ENCODE measurements at places on chromosomes 5 and 9.

DNA sequence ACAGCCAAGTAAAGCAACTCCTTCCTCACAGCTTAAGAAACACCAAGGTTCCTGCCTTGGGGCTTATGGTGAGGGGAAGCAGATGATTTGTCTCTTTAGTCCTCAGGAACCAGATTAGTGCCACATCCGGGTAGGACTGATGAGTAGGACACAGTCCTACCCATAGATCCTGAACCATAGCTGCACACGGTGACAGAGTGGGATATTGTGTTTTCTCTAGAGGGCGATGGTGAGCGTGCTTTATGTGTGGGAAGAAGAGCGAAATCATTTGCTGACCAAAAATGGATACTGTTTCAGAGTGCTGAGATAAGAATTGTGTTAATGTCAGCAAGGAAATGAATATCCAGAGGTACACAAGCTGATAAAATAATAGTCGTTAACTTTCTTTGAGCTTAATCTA lies 209.0 kb upstream of the FBXL7 start:
- no peak for DNase-seq

DNA sequence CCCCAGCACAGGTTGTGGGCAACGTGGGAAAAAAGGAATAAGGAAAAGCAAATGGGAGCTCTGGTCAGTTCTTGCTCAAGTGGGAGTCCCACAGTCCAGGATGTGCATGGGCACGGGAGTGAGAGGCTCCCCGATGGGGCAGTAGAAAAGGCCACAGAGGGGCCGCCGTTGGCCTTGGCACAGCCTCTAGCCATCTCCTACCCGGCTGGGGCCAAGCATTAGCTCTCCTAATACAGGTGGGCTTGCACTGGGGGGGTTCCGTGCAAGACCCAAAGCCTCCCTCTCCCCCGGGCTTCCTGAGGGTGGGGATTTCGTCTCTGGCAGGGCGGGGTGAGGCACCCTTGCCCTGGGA lies 212.2 kb upstream of the MVB12B start:
- no peak for DNase-seq

GRCh38 chr5:958701-959571 lies 49.7 kb upstream of the NKD2 start:
- DNase-seq: peak; percentile 73

- no peak for DNase-seq
Observed at GRCh38 chr9:79287708-79288290, 284.0 kb upstream of the TLE4 start.

- DNase-seq: no peak
Observed at GRCh38 chr5:142189813-142190212, 81.2 kb downstream of the NDFIP1 start.

DNA sequence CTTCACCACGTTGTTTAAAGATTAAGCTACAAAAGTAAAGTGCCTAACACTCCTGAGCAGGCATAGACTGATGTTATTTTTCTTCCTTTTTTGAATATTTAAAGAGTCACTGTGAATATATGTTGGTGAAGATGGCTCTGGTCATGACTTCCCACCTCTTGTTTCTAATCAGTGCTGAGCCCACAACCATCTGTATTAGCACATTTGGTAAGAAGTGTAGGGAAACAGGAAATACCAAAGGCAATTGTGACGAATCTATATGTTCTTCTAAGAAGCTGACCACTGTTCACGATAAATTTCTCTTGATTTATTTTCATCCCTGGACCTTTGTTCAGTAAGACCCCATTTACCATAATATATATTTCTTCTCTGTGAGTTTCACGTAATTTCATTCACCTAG lies 108.3 kb upstream of the PCA3 start:
- no peak for DNase-seq

GRCh38 chr5:78813906-78814530 lies 165.4 kb upstream of the LHFPL2 start:
- no peak for DNase-seq

DNA sequence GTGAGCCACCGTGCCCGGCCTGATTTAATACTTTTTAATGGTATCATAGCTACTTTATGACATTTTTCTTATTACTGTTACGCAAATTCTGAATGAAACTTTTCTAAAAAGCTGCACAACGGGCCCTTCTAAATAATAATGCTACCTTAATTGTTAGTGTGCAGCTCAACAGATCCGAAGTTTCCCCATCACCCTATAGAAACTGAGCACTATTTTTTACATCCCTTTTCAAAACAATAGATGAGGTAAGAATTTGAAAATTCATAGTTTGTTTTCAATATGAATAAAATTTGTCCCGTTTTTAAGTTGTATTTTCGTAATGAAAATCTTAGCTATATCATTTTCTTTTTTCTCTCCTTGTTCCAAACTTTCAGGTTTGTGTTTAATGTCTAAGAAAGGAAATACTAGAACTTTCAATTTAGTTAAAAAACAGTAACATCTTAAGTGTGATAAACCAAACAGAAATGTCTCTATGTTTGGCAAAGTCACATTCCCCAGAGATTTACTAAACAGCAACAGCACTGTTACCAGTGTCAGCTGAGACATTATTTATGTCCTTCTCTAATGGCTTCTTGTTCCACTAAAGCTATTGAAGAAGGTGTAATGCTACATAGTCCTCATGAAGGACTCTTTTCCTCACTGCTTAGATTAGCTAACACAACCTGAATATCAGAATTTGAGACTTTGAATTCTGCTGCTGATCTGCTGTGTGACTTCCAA lies 22.9 kb downstream of the KIF2A start:
- no peak for DNase-seq

DNA sequence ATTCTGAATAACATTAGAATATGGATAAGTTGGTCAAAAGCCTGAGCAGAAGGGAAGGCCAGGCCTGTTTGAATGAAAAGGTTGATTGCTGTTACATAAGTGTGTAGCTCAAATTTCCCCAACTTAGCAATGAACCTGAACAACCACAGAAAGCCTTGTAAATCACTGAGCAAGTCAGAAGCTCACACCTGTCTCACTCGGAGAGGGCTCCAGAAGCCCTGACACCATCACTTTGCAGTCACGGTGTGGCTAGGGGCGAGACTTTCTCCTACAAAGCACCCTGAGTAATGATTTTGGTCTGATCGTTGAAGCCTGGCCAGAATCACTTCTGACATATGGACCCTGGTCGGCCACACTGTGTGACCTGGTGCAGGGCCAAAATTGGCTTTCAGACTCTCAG lies 62.0 kb downstream of the MTX3 start:
- DNase-seq: no peak

GRCh38 chr9:95174038-95174437 lies 143.5 kb downstream of the FANCC start:
- DNase-seq: no peak

DNA sequence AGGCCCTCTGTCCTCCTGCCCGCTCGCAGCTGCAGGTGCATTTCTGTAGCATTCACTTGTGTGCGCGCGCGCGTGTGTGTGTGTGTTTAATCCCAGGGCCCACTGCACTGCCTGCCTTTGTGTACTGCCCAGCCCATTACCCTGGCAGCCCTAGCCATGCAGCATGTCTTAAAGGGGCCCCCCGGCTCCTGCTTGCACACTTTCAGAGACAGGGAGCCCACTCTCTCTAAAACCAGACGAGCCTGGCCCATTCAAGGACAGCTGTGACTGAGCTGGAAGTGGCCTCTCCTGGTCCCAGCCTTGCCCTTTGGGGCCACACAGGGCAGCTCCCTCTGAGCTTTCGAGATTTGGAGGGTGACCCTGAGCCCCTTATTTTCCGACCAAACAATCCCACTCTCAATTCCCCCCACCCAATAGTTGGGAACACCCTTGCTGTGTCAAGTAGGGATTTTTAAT lies 98.9 kb downstream of the DAB2IP start:
- no peak for DNase-seq

- no peak for DNase-seq
Observed at GRCh38 chr9:91256235-91256634, 105.5 kb downstream of the AUH start.

GRCh38 chr9:18606846-18607245 lies 132.9 kb downstream of the ADAMTSL1 start:
- no peak for DNase-seq

DNA sequence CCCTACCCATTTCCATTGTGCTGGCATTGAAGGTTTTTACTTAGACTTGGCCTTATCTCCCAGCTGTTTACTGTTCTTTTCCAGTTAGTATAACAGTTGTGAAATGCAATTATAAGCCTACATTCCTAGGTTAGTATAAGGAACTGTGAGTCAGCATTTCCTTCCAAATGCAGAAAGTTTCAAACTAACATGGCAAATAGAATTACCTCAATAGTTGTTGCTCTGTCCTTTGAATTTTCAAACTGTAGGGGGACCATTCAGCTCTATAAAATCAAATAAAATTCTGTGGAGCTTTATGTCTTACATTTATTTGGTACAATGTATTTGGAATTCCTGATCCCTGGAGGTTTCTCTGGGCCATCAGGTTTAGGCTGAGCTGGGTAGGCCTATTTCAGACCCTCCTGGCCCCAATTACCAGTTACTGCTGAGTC lies 47.2 kb downstream of the ARHGEF28 start:
- DNase-seq: no peak

GRCh38 chr5:66343370-66344071 lies 199.4 kb downstream of the SREK1 start:
- DNase-seq: no peak

- DNase-seq: no peak
Observed at GRCh38 chr5:16229357-16229940, 49.9 kb upstream of the MARCHF11 start.

DNA sequence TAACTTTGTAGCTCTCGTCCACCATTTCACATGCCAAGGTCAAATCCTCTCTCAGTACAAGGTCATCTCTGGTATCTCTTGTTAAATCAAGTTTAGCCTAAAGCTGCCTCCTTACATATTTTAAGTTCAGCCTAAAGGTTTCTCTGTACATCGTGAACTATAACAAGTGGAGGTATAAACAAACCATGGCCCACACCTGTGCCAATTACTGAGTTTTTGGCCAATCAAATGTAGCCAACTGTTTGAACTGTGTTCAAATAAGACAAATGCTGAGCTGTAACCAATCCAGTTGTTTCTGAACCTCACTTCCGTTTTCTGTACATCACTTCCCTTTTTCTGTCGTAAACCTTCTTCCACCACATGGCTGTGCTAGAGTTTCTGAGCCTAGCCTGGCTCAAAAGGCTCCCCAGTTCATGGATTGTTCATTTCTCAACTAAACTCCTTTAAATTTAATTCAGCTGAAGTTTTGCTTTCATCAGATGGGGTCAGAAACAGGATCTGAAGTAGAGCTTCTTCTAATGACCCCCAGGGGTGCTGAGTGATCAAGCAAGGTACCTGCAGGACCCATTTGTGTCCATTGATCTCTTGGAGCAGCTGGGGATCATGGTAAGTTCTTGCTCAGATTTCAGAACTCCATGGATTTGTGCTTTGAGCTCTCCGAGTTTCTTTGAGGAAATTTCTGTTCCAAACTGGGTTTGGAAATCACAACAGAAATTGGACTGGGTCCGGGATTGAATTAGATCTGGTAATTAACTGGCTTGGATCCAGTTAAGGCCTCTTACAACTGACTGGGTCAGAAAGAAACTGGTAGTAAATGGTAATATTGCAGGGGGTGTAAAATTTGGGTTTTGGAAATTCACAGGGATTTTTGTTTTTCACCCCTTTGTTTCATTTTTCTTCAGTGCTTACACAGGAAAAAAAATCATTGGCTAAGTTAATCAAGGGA lies 11.0 kb upstream of the NANS start:
- no peak for DNase-seq

DNA sequence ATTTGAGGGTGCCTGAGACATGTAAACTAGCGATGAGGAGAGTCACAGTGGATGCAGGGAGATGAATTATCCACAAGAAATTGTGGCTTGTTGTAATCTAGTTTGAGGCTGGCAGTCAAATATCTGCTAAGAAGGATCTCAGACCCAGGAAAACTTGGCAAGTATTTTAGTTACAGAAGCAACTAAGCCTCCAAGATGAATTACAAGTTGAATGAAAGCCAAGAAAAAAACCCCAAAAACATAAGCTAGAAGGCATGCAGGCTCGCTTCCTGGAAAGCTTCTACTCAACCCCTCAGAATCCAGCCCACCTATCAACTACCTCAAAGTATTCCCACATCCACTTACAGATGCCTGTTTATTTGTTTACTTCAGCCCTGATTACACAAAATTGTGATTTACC lies 696.9 kb downstream of the MAT2B start:
- DNase-seq: no peak

DNA sequence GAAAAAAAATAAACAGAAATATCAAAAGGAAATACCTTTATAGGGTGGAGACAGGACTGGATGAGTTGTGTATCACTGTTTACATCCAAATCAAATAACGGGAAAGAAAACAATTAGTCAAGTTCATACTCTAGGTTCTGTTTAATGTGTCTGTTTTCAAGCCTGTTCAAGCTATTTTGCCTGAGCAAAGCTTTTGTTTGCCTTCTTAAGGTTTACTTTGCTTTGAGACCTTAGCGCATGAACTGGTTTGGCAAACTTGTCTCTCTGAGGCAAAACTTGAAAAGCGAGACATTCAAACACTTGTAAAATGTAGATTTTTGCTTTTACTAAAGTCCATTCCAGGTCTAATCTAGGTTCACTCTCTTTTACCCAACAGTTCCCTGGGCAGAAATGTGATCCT lies 174.1 kb upstream of the RFX3 start:
- peak; percentile 78 for DNase-seq

- DNase-seq: no peak
Observed at GRCh38 chr9:125878164-125878631, 131.0 kb downstream of the PBX3 start.

GRCh38 chr9:18874069-18874468 lies 158.9 kb downstream of the SAXO1 start:
- no peak for DNase-seq

- no peak for DNase-seq
Observed at GRCh38 chr9:88233091-88233490, 94.8 kb upstream of the SPATA31C2 start.
